Activated naive CD8-positive, alpha-beta T cell treated with anti-CD3 and anti-CD28 coated beads for 36 hours (primary cell): ENCODE measurements at places on chromosomes 16 and 17.

DNA sequence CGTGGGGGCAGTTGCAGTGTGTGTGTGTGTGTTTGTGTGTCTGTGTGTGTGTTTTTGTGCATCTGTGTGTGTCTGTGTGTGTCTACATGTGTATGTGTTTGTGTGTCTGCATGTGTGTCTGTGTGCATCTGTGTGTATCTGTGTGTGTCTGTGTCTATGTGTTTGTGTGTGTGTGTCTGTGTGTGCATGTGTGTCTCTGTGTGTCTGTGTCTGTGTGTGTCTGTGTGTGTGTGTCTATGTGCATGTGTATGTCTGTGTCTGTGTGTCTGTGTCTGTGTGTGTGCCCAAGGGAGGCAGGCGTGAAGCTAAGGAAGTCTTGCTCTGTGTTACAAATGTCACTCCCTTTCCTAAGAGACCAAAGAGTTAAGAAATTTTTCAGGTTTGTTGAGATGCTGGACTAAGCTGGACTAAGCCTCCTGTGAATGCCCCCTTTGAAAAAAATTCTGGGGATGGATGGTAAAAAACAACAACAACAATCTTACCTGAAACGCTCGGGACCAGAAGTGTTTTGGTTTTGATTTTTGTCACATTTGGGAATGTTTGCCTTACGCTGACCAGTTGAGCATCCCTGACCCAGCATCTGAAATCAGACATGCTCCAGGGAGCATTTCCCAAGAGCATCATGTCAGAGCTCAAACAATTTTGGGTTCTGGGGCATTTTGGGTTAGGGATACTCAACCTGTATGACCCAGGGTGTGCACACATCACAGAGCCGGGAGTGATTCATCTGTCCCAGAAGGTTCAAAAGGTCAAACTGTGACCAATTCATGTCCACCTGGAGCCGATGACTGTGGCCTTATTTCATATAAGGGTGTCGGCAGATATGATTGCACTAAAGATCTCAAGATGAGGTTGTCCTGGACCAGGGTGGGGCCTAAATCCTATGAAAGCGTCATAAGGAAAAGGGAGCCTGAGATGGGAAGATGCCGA, 48.6 kb upstream of the ZNF469 start:
- no peak for DNase-seq

- no peak for DNase-seq
Observed at GRCh38 chr17:10661437-10661836, 4.3 kb upstream of the MYH3 start.

DNA sequence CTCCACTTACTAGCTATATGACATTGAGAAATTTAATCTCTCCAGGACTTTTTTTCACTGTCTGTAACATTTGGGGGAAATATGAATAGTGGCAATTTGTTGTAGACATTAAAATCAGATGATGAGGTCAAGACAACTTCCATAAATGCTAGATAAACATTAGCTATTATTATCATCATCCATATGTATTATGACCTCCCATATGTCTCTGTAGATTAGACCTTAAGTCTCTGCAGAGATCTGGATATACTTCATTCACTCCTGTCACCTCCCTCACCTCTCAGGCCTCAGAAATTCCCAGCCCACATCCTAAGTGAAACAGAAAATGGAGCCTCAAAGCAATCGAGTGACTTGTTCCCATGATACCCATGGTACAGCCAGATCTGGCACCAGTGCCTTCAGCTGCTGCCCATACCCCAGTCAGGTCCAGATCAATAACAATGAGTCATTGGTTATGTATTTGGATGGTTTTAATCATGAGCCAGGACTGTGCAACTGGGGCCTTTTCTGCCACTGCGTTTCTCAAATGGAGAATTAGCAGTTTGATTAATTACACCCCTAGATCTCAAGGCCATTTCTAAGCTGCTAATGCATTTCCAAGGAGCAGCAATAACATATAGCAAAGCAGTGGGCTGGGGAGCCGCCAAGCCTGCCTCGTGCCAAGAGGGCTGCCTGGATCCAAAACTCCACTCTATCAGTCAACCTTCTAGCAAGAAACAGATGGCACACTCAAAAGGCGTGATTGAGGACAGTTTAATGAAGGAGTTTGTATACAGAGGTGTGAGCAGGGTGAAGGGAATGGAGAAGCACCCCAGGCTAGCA, 2.6 kb upstream of the FDXR start:
- no peak for DNase-seq

- no peak for DNase-seq
Observed at GRCh38 chr16:51326131-51326856, 175.2 kb upstream of the SALL1 start.

GRCh38 chr17:72646176-72646575, 446.3 kb downstream of the SLC39A11 start:
- DNase-seq = no peak

DNA sequence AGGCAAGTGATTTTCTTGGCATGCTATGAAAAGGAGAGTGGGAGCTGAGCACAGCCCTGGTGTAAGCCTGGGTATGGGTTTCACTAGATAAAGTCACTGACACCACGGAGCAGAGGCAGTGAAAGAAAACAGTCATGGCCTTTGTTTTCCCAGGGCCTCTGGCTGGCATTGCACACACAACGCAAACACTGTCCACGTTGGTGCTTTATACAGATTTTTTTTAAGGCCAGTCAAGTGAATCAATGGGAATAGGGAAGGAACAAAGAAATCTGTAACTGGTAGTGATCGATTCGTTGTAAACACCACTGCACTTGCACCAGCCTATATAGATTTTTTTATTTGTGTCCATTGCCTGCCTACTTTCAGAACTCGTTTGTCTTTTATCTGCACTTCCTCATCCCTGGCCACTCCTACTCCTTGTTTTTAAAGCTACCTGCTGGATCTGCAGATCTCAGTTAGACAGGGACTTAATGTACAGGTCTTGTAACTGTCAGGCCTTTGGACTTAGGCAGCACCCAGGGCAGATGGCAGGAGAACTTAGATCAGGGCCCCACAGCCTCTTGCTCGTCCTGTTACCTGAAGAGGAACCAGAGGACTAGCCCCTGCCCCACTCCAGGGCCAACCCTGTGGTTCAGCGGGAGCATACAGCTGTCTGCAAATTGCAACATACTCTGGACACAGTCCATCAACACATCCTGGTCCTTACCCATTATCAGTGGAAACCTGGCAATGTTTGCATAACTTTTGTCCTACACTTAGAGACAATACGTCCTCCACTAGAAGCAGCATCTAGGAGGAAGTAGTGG, 10.6 kb upstream of the TMIGD1 start:
- no peak for DNase-seq

DNA sequence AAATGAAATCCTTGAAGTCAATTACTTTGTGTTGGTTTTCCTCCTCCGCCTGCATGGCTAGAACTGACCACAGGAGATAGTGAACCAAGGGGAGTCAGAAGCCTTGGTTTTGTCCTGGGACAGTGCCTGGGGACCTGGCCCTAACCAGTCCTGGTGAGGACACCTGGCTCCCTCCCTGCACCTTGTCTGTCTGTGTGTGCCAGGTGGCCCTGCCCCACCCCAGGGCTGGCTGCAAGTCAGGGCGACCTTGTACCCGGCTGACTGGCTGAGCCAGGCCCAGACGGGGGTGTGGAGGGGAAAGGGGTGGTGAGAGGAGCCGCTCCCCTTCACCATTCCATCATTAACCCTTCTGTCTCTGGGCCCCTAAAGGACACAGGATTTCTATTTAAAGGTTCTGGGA, 3.4 kb downstream of the RAPGEFL1 start:
- no peak for DNase-seq
